ENCODE measurements at places on chromosomes 12 and 14.

GRCh38 chr14:67644428-67644827 lies 24.7 kb downstream of the ARG2 start:
- DNase-seq: no peak

GRCh38 chr12:18946106-18946505 lies 183.4 kb upstream of the PLEKHA5 start:
- DNase-seq: no peak

DNA sequence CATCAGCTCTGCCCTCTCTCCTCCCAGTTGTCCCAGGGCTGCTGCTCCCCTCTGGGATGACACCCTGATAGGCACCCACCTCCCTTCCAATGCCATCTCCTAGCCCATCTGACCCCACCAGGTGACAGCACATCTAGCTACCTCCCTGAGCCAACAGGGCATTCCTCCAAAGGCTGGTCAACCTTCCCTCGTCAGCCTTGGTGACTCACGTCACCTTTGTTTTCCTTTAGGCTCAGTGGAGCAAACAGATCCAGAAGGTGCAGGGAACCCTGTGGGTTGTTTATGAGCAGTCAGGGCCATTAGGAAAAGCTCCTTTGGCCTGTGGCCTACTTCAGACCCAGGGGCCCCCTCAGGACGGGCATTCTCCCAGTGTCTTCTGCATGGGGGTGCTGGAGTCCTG lies 32.4 kb downstream of the PIGH start:
- DNase-seq: no peak

DNA sequence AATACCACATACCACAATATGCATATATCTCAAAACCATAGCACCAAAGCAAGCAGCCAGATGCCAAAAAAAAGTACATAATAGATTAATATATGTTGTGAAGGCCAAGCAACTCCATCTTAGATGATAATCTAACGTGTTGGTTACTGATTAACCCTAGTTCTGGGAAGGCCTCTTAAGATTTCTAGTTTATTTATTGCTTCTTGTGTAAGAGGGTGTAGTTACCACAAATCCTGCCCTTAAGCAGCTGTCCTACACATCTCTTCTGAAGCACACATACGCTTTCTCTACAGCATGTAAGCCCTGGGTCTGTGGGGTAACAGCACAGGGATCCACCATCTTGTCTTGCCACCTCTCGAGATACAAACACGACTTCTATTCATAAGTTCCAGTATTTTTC lies 236.8 kb upstream of the AVPR1A start:
- no peak for DNase-seq

- DNase-seq: no peak
Measured at GRCh38 chr12:43315961-43316360, 236.0 kb downstream of the ADAMTS20 start.

DNA sequence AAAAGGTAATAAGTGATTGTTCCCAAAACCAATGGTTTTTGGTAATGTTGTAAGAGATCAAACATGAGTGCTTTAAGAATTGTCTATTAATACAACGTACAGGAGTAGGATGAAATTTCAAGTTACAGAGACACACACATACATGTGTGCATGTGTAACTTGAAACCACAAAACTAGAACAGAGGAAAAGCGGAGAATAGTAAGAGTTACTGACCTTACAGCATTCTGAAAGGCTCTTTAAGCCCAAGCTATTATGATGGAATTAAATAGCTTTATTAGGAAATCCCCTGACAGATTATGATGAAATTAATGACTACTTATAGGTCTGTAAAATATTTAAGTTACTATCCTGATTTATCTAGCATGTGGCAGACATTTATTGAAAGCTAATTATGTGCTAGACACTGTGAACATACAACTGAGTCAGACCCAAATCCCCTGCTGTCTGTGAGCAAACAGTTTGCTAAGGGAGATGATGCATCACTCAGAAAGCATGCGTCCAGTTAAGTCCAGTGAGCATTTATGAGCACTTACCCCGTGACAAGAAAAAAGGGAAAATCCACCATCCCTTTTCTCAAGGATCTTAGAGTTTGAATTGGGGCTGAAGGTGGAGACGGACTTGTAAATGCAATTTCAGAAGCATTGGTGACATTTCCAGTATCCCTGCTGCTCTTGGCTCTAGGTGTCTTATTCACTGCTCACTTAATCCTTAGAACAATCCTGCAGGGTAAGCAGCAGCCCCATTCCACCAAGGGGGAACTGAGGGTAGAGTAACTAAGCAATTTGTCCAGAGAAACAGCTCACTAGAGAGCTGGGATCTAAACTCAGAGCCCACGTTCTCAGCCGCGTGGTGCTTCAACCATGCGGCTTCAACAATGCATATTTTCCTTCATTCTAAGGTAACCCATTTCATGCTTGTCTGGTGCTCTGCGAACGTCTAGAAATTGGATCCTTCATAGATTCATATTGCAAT lies 117.4 kb downstream of the EML1 start:
- DNase-seq: no peak

- DNase-seq: no peak
Measured at GRCh38 chr12:16086942-16087341, 175.8 kb downstream of the DERA start.

DNA sequence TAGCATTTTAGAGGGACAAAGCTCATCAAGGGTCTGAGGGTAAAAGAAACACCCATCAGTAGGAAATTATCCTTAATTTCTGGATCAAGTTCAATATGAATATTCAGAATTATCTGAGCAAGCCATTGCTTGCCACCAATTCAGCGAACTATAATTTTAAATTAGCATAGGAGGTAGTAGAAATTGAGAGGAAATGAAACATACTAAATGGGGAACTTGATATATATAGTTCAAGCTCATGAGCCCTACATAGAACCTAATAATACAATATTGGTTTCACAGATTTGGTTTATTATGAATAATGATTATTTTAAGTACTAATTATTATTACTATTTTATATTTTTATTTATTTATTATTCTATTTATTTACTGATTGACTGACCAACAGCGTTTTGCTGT lies 42.1 kb upstream of the GXYLT1 start:
- no peak for DNase-seq

GRCh38 chr14:74464785-74465184 lies 28.3 kb downstream of the NPC2 start:
- no peak for DNase-seq

GRCh38 chr12:7601406-7601805 lies 64.3 kb downstream of the APOBEC1 start:
- no peak for DNase-seq

DNA sequence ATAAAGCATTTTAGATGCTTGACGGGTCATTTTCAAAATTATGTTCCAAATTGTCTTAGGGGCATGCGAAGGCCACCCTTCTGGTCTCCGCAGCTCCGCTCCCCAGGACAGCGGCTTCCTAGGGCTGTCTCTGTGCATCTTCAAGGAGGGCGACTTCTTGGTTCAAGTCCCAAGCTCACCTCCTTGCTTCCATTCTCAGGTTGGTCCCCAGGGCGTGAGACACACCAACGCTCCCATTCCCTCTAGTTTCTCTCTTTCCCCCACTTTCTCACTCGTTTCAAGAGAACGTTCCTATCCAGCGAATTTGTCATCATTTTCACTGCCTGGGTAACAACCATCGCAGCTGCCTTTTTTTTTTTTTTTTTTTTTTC lies 109.4 kb upstream of the CCND2 start:
- DNase-seq: no peak

DNA sequence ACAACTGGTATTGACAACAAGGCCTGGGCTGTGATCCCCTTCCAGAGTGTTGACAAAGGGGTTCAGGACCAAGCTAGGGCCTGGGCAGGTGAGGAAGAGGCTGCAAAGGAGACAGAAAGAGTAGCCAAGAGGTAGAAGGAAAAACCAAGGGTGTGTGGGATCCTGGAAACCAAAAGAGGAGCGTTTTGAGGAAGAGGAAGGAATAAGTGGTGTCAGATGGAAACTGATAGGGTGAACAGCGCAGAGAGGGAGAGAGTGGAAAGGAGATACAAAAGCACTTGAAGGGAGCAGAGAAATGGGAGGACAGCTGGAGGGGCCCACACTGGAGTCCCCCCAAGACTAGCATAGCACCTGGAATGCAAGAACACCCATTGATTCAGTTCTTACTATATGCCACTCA lies 8.3 kb upstream of the HVCN1 start:
- DNase-seq: no peak

DNA sequence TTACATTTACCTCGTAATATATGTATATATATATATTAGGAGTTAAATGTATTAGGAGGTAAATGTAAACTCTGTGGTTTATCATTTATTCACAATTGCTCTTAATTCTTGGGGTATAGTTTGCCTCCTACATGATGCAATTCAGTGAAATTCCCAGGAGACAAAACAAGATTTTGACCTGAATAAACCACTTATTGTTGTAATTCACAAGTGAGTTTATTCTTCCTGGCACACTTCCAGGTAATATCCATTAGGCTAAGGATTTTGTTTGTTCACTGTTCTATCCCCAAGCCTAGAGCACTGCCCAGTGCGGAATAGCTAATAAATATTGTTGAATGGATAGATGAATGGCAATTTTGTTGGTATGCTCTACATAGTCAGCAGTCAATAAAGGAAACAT lies 3.0 kb downstream of the SMIM10L1 start:
- DNase-seq: no peak

DNA sequence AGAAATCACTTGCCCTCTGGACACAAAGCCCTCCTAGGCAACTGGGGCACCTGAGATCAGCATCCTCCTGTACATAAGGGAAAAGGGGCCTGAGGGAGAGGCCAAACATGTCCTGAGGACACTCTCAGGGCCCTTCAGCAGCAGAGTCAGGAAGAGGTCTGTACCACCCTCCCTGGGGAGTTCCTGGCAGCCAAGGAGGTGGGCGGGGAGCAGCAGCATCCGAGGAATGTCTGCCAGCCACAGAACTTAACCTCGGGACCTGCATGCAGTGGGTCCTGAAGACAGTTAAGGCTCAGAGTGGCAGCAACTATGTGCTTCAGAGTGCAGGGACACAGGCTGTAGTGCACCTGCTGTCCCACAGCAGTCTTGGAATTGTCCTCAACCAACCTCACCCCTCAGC lies 62.1 kb downstream of the SPTB start:
- DNase-seq: no peak

GRCh38 chr14:32968972-32969544 lies 30.4 kb downstream of the NPAS3 start:
- DNase-seq: no peak

DNA sequence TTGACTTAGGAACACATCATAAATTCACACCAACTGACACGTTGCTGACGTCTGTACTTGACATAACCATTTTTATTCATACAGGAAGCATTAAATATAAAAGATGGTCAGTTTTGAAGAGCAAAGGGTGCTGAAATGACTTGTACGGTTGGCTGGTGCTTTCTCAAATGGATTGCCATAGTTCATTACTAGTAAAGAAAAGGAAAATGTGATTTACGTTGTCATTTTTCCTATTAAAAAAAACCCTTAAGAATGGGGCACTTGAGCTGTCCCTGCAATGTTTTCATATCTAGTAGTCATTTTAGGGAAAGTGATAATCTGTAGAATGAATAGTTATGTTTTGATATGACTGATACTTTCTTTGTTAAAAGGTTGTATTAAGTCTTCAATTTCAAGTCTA lies 22.5 kb upstream of the MANSC4 start:
- no peak for DNase-seq

- no peak for DNase-seq
Measured at GRCh38 chr12:92439420-92439805, 263.4 kb upstream of the PLEKHG7 start.

DNA sequence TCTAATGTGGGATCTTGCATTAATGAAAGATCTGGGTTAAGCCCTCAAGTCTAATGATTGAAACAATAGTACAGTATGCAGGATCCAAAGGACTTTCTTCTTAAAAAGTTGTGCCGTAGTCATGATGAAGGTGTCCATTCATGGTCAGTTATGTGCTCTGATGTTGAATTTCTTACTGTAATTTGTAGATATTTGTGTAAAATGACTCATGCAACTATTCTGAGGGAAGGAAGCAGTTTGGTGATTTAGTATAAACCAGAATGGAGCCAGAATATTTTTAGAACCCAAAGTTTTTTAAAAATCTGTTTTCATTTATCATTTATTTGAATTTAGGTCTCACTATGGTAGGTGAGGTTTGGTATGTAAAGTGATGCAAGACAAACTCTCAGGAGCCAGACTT lies 151.2 kb downstream of the AKAP6 start:
- no peak for DNase-seq

DNA sequence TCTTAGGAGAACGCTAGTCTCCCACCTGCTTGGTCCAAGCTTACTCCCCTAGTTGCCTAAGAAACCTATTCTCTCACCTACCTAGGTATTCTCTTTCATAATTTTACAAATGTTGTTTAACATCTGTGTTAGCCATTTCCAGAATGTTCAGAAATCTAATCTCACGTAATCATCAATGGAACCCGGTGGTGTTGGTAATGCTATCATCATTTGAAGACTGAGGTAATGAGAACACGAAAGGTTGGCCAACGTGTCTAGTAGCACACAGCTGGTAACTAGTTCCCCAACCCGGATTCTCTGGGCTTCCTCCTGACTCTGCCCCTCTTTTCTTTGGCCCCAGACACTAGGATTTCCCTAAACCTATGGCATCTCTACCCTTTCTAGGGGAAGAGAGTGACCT lies 43.8 kb upstream of the EMP1 start:
- no peak for DNase-seq

Measured in stimulated activated CD4-positive, alpha-beta T cell treated with anti-CD3 and anti-CD28 coated beads, Interleukin-2, amount 100 ng/mL, for 24 hours (primary cell).